LoVo (cell line): ENCODE measurements at places on chromosomes 11 and 22.

DNA sequence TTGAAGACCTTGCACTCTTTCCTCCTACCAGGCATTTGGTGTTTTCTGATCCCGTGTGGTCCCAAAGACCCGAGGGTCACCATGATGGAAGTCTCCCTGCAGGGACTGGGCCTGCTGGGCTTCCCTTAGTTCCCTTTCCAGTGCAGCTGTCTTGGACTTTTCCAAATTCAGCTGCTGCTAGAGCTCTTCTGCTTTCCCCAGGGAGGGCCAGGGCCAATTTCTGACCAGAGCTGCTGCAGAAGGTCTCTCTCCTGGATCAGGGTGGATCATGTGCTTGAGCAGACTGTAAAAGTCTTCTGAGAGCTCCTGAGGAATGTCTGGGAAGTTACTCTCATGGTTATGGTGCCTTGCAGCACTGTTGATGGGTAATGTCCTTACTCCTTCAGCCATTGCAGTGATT is 23.2 kb downstream of the LDLRAD3 start:
- DNase-seq, result no peak

- no peak for DNase-seq
Observed at GRCh38 chr11:3882655-3883054, 27.2 kb downstream of the STIM1 start.

DNA sequence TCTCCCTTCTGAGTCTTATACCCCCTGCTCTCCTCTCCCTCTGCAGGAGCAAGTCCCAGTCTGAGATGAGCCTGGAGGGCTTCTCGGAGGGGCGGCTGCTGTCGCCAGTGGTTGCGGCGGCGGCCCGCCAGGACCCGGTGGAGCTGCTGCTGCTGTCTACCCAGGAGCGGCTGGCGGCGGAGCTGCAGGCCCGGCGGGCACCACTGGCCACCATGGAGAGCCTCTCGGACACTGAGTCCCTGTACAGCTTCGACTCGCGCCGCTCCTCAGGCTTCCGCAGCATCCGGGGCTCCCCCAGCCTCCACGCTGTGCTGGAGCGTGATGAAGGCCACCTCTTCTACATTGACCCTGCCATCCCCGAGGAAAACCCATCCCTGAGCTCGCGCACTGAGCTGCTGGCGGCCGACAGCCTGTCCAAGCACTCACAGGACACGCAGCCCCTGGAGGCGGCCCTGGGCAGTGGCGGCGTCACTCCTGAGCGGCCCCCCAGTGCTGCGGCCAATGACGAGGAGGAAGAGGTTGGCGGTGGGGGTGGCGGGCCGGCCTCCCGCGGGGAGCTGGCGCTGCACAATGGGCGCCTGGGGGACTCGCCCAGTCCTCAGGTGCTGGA is 8.8 kb upstream of the MYRF start:
- no peak for DNase-seq

GRCh38 chr22:36328635-36329253 is 59.0 kb downstream of the MYH9 start:
- DNase-seq, result no peak

GRCh38 chr11:17508791-17509190 is 32.1 kb upstream of the ABCC8 start:
- DNase-seq, result no peak
